HEK293T (cell line): ENCODE measurements at places on chromosomes 1 and 21.

DNA sequence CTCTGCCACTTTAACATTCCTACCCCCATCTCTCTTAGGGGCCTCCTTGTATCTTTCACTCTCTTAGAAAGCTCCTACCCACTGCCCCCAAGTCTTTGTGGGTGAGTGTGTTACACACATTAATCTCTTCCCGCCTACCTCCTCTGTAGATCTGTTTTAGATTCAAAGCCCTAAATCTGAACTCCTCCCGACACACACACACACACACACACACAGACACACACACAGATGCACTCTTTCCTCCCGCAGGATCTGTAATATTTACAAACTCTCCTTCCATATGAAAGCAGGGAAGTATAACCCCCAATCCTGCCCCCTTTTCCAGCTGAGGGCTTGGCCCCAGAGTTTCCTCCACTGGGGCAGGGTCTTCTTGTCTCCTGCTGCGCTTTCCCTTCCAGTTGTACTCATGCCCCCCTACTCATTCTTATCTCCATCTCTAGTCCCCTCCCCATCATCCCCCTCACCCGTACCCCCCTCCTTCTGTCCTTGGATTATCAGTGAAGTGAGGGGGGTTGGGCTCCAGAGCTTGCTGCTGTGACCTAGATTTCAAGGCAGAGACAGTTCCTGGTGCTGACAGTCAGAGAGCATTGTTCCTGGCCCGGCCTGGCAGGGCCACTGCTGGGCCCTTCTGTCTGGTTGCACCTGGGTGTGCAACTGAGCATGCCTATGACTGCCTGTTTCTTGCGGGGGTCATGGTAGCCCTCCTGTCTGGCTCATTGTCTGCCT is 4.3 kb downstream of the PEA15 start:
- no peak for DNase-seq

DNA sequence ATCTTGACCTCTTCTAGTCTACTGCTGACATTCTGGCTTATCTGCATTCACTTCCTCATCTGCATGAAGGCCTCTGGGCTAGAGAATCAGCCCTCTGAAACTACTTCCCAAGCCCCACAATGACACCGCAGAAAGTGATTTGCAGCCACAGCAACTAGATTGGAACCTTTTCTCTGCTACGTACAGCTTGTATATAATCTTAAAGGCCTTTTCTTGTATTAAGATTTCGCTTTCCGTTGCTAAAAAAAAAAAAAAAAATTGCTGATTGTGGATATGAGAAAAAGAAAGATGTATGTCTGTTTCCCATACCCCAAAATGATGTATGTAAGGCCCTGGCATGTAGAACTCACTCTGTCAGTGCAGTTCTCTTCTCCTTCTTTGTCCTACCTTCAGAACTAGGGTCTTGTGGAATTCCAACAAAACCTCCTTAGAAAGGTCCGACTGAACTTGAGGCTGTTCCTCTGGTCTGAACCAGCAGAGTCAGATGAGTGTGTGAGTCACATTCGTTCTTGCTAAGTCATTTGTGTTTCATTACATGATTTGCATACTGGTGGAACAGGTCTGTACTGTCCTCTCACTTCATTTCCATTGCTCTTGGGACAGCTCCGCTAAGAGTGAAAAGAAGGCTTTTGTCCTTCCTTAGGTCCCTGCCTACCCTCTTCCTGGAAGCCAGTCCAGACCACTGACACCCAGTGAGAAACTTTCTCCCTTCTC is 62.7 kb downstream of the PLPP3 start:
- no peak for DNase-seq

DNA sequence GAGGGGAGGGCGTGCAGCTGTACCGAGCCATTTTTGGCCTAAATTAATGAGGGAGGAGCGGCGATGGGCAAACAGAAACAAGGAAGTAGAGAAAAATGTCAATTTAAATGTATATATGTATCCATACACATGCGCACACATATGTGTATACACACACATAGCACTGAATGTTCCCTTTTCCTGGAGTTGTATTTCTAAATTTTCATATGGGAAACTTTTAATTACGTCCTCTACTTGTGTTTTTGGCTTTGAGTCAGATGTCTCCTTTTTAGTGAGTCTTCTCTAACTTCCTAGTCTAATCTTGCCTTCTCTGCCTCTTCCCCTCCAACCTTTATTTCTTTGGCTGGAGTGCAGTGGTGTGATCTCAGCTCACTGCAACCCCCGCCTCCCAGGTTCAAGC is 15.4 kb upstream of the CYYR1 start:
- DNase-seq: no peak

DNA sequence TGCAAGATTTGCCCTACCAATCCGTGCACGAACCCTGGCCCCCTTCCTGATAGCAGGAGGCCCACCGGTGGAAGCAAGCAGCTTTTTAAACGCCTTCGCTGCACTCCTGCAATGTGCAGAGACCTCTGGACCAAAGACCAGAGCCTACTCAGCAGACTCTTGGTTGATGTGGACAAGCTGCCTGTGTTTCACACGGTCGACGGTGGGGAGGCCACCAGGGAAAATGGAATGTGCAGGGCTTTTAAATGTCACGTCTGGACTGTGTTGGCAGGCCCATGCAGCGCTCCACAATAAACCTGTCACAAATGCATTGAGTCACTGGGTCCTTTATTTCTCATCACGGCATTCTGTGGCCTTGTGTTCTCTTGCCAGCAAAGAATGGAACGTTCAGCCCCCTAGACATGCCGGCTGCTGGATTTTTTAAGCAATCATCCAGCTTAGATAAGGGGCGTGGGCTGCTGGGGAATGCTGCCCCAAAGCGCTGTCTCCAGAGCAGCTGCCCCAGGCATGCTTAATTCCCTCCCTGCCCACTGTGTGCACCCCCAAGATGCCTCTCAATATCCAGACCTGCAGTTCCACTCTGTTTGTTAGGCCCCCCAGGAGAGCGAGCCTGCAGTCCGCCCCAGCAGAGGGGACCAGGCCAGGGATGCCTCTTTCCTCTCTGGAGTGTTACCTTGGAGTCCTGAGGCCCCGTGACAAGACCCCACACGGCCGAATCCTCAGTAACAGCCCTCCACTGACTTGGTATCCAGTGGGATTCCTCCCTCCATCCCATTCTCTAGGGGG is 71.3 kb downstream of the ATP5PO start:
- no peak for DNase-seq

DNA sequence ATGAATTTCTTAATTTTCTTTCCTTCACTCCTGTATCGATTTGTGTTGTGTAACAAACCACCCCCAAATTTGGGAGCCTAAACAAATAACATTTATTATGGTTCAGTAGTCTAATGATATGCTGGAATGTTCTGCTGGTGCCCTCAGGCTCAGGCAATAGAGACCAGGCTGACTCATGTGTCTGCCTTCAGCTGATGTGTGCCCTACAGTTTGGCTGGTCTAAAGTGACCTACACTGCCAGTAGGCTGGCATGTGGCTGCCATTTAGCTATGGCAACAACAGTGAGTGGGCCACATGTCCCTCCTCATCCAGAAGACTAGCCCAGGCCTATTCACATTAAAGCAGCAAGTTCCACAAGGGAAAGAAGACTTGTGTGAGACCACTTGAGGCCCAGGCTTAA is 115.8 kb downstream of the PTPRC start:
- DNase-seq: no peak

DNA sequence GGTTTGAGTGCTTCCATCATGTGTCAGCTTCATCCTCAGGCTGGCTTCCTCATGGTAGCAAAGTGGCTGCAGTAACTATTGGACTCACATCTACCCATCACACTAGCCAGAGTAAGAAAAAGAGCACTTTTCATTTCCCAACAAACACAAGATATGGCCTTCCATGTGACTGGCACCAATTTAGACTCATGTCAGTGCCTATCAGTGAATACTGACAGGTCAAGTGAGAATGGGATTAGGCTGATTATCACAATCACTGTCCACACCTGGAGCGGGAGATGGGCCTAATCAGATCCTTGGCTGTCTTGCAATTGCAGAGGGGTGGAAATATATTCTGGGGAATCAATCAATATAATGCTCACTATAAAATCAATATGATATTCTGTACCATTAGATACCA is 2.9 kb upstream of the RABGAP1L start:
- DNase-seq: no peak
